ENCODE measurements at places on chromosomes 4 and X.
A peak's percentile ranks its signal among the peaks of the same experiment; 100 is the strongest.

- no peak for DNase-seq
Measured at GRCh38 chr4:13294961-13295605, 189.1 kb downstream of the RAB28 start.

DNA sequence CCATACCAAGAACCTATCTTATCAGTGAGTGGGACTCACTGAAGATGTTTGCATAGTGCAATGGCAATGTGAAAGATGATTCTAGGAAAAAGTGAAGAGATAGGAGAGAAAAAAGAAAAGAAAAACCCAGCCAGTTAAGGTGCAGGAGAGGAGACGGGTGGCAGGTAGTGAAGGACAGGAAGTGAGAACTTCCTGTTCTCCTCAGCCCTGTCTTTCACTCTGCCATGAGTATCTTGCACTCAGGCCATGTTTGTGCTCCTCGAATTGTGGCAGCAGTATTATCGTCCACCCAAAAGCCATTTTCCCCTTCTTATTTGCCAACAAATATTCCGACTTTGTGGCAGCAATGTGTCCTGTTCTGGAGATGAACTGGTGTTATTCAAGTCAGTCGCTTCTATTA lies 8.6 kb upstream of the ENPEP start:
- DNase-seq, result no peak

DNA sequence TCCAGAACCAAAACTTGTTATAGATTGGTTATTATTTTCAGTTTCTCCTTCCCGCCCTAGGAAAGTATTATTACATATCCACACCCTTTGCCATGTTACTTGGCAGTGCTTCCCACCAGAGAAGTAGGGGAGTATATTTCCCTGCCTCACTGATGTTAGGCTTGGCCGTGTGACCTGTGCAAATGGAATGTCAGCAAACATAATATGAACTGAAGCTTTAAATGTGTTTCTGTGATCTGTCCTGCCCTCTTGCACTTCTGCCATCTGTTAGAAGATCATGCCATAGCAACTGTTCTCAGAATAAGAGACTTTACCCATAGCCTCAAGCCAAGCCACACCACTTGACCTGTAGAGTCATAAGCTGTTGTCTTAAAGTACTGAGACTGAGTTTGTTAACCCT lies 36.7 kb upstream of the NEUROG2 start:
- DNase-seq, result no peak

- no peak for DNase-seq
Measured at GRCh38 chrX:2650037-2650436, 41.1 kb upstream of the CD99 start.

DNA sequence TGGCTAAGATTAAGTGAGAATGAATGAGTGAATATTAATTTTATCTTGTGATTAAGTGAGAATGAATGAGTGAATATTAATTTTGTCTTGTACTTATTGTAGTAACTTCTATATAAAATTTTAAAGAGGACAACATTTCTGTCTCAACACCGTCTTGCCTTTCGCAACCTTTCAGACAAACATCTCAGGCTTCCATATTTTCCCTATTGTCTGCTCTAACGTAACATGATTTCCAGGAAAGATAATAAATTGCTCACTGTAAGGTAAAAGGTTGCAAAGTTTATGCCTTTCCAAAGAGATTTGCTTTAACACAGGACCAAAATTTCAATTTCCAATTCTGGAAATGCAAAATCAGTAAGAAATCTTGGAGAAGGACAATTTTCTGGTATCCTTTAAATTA lies 41.7 kb upstream of the SLC39A8 start:
- no peak for DNase-seq

DNA sequence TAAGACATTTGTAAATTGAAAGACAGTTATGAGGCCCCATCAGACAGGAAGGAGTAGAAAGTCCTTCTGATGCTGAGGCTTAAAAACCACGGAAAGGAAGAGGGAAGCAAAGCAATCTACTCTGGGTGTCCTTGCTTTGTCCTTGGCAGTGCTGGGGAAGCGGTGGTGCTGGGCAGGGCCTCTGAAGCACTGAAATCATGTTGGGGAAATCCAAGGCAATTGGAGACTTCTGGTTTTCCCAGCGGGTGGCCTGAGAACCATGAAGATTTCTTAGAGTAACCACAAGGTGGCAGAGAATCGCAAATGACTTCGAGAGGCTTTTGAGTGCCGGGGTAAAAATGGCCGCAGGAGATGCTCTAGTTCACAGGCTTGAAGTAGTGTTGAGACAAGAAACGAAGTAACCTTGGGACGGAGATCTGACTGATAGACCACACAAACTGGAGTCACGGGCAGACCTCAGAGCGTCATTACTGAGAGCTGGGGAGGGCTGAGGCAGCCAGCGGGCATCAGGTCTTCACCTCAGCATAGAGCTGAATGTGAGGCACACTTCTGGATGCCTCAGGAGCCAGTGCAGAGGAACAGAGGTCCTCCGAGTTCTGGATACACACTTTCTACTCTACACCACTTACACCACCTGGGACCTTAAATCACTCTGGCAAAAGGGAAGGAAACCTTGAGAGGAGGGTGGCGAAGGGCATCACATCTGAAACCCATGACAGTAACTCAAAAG lies 130.7 kb upstream of the GPRIN3 start:
- DNase-seq, result no peak

DNA sequence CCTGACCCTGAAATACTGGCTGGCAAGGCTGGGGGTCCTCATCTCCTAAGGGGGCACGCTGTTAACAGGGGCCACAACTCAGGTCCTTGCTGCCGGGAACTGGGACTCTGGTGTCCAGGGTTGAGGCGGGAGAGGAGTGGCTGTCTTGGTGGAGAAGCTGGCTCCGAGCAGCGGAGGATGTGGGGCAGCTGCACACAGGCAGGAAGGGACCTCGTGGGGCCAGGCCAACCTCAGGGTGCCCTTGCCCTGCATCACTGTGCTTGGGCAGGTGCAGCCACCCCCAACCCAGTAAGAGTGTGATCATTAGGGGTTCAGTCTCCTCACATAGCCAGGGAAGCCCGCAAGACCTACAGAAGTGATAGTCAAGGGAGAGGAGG lies 12.6 kb upstream of the PDE6B start:
- DNase-seq, result no peak

DNA sequence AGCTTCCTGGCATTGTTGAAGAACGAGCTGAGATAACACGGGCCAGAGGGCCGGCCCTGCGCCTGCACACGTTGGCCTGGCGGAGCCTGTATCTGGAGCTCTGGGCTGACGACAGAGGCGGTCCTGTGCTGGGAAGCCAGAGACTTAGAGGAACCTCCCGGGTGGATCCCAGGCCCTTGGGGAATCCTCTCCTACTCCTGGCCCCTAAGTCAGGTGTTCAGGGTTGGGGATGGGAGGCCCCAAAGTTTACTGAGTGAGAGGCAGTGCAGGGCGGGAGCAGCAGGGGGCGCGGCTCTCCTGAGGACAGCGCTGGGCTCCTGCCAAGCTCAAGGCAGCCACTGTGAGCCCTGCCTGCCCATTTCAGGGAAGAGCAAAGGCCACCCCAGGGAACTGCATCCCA lies 2.5 kb upstream of the HTRA3 start:
- DNase-seq, result peak; percentile 25

DNA sequence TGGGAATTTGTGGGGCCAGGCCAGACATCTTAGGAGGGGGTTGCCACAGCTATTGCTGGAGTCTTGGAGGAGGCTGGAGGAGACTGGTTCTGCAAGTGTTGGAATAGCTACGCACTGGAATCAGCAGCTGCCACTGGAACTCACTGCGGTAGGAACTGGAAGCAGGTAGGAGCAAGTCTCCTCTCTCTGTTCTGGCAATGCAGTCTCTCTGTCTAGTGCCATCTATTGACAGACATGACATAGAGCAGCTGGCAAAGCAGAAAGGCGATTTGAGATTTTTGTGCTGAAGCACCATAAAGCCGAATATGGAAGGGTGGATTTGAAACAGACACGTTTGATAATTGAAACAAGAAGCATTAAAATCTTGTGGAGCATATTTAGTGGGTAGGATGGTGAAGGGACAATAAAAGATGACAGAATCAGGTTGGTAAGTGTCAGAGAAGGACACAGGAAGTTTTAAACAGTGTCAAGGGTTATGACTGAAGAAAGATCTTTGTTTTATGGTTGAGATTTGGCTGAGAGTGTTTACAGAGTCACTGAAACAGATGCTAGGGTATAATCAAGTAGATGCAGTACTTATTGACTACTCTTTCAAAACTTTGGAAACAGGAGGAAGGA lies 23.5 kb upstream of the SYNPO2 start:
- DNase-seq, result peak; percentile 72

- no peak for DNase-seq
Measured at GRCh38 chr4:133493776-133494175, 344.7 kb downstream of the PCDH10 start.

DNA sequence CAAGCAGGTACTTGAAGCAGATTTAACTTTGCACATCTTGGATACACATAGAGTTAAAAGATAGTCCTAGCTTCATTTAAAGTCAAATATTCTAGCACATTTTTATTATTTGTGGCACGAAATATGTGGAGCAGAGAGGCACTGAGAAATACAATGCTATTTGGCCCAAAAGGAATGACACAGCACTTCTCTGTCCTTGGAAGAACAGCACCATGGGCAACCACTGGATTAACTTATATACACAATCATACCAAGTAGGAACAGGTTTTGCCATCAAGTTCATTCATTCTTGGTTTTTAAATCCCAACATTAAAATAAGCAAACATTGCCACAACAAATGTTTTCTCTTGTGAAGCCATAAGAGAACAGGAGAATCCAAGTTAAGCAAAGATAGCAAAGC lies 924 bp upstream of the ENAM start:
- no peak for DNase-seq

DNA sequence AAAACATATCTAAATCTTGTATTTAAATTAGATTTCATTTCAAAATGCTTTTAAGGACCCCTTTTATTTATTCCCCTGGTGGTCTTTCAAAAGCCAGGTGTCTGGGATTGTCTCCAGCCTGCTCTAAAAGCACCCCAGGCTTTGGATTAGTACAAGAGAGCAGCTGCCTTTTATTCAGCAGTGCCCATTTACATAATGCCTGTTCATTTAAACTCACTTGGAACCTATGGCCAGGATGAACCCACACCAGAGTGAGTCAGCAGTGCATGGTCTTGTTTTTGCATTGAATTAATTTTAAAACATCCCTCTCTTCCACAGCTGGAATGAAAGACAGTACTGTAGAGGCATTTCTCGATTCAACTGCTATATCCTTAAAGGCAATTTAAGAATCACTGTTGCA lies 64.1 kb upstream of the TENM3 start:
- peak; percentile 88 for DNase-seq

- DNase-seq, result no peak
Measured at GRCh38 chrX:68433155-68433980, at the start of gene OPHN1. OPHN1 (minus strand) TSS chrX:68433495; CDS start chrX:68433020, 475 bp downstream.

GRCh38 chrX:129872524-129872923 lies 28.8 kb upstream of the ZDHHC9 start:
- DNase-seq, result no peak

DNA sequence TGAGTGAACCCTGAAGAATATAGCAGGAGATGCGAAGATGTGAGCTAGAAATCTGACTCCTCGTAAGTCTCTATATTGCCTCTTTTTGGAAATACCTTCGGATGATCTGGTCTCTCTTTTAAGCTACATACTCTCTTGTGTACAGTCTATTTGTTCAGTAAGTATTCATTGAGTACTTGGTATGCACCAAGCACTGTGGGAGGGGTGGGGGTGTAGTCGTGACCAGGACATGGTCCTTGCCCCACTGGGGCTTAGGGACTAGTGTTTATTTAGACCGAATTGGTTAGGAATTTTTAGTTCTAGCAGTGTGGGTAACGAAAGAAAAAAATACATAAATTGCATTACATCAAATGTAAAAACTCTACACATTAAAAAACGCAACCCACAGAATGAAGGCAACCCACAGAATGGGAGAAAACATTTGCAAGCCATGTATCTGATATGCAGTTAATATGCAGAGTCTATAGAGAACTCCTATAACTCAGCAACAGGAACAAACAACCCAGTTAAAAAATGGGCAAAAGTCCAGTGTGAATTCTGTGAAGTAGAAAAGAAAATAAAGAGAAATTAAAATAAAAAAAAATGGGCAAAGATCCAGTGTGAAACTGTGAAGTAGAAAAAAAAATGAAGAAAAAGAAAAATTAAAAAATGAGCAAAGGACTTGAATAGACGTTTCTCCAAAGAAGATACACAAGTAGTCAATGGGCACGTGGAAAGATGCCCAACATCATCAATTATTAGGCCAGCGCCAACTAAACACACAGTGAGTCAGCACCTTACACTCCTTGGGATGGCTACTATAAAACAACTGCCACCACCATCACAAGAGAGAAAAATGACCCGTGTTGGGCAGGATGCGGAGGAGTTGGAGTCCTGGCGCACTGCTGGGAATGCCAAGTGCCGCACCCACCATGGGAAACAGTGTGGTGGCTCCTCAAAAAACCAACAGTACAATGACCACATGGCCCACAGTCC lies 43.8 kb downstream of the RGS12 start:
- no peak for DNase-seq

DNA sequence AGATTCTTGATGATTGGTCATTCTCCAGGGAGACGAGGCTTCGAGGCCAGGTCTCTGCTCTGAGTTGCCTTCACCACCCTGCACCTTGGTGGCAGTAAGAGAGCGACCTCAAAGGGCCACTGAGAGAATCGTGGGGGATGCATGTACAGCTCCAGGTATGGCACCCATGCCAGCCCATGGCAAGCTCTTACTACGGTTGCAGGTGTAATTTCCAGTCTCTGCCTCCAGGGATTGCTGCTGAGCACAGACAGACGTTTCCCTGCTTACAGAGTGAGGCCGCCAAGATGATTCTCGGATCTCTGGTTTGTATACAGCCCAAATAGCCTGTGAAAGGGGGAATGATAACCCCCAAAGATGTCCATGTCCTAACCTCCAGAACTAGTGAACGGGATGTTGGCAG lies 16.3 kb upstream of the DRD5 start:
- DNase-seq, result no peak

DNA sequence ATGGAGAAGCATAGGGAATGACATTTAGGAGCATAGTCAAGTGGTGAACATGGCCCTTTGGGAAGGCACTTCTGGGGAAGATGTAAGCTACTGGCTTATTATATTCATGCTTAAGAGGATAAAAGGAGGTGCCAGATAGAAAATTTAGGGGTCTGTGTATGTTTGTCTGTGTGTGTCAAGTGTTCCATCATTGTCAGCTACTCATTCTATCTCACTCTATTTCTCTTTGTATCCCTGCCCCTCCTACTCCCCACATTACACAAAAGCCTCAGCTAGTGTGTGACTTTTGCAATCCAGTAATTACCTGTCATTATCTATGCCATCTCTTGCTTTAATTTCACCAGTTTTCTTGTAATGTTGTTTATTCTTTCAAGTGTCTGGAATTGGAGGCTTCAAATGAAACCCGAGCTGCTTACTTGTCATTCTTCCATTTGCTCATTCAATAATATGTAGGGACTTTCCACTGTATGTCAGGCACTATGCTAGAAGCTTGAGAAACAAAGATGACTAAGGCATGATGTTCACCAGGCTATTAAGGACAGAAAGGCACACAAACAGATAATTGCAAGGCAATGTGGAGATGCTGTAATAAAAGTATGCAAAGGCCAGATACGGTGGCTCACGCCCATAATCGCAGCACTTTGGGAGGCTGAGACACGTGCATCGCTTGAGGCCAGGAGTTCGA lies 229.8 kb upstream of the TEX13C start:
- no peak for DNase-seq

- no peak for DNase-seq
Measured at GRCh38 chr4:88012647-88013046, 5.2 kb downstream of the PKD2 start.

GRCh38 chrX:55008571-55009358 lies 8.6 kb downstream of the APEX2 start:
- DNase-seq, result no peak
